Skin of body (tissue), 3 donors: ENCODE measurements at places on chromosomes 5 and 9. TPM values are rescaled to one million over a fixed set of nuclear protein-coding genes. Genes with fewer than 3 reads are reported as not detected.

PCDHA11 gene
- 0.39 TPM for total RNA-seq

HTR4 gene
- not detected for total RNA-seq

ADAMTS13 gene
- total RNA-seq: 3.2 TPM

IL4 gene
- total RNA-seq: not detected

IFNA21 gene
- not detected for total RNA-seq

DIPK1B gene
- total RNA-seq: 7.0 TPM

FGF18 gene
- 5.5 TPM for total RNA-seq

SAXO1 gene
- total RNA-seq: 0.10 TPM

RGS3 gene
- 42.8 TPM for total RNA-seq

EGR1 gene
- total RNA-seq: 47.6 TPM

IGIP gene
- 10.9 TPM for total RNA-seq

ZNF608 gene
- total RNA-seq: 41.0 TPM

AFAP1L1 gene
- total RNA-seq: 20.8 TPM

CDH9 gene
- not detected for total RNA-seq

FBXL17 gene
- 17.5 TPM for total RNA-seq

ANKRD34B gene
- total RNA-seq: 0.10 TPM

PRR16 gene
- total RNA-seq: 12.4 TPM

PHPT1 gene
- 70.4 TPM for total RNA-seq

GDNF gene
- total RNA-seq: 2.7 TPM

LCN15 gene
- not detected for total RNA-seq

IFNB1 gene
- total RNA-seq: not detected

FGF1 gene
- total RNA-seq: 2.4 TPM

EEIG1 gene
- 14.0 TPM for total RNA-seq

ARSI gene
- 2.6 TPM for total RNA-seq

HAVCR1 gene
- 0.30 TPM for total RNA-seq

STXBP1 gene
- total RNA-seq: 15.2 TPM

DAB2IP gene
- 12.8 TPM for total RNA-seq

IRGM gene
- 0.39 TPM for total RNA-seq

UBTD2 gene
- total RNA-seq: 42.5 TPM

OR2S2 gene
- total RNA-seq: not detected

ELOVL7 gene
- 12.9 TPM for total RNA-seq

ZNF354B gene
- 20.2 TPM for total RNA-seq
